ENCODE measurements at places on chromosomes 1 and 21.

GRCh38 chr21:42525029-42525581 is 11.5 kb downstream of the SLC37A1 start:
- no peak for DNase-seq

- no peak for DNase-seq
Observed at GRCh38 chr1:30697571-30698376, 25.6 kb downstream of the MATN1 start.

GRCh38 chr21:46252840-46253239 is 24.3 kb upstream of the LSS start:
- no peak for DNase-seq

GRCh38 chr1:43806183-43806582 is 98.8 kb downstream of the ST3GAL3 start:
- no peak for DNase-seq

GRCh38 chr21:26920055-26920454 is 46.8 kb downstream of the ADAMTS5 start:
- DNase-seq: no peak

- no peak for DNase-seq
Observed at GRCh38 chr1:229097356-229097755, 173.6 kb upstream of the RAB4A start.

- DNase-seq: no peak
Observed at GRCh38 chr1:50974618-50974935, 4.5 kb downstream of the CDKN2C start.

DNA sequence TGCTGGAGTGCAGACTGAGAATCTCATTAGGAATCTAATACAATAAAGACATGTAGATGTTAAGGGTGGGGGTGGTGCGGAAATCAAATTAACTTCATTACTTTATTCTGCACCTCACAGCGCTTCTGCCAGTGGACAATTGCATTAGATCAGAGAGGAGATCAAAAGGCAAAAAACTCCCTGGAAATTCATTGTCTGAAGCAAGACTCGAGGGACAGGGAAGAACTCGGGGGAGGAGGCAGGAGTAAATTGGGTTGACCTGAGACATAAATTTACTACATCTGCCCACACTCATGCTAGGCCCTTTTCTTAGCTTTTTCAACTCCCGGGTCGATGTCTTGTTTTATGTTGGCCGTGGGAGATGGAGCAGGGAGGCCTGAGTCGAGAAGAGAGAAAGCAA is 315.4 kb downstream of the SPATA17 start:
- DNase-seq: no peak

DNA sequence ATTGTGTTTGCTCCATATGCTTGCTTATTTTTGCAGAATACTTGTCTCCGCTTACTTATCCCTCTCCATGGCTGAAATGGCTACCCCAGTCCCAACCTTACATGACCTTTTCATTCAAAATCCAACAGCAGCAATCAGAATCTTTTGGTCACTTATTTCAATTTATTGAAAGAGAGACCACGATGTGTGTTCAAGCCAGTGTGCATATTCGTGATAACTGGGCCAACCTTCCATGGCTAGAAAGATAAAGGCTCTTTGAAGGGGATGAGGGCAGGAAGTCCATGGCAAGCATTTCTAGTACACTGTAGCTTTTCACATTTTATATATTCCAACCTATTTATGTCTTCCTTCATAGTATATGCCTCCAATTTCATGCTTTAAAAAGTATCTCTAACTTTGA is 23.1 kb downstream of the HSD11B1 start:
- no peak for DNase-seq

GRCh38 chr1:226743259-226743658 is 4.2 kb upstream of the ITPKB start:
- no peak for DNase-seq

GRCh38 chr1:88552226-88552625 is 131.8 kb upstream of the PKN2 start:
- DNase-seq: no peak

DNA sequence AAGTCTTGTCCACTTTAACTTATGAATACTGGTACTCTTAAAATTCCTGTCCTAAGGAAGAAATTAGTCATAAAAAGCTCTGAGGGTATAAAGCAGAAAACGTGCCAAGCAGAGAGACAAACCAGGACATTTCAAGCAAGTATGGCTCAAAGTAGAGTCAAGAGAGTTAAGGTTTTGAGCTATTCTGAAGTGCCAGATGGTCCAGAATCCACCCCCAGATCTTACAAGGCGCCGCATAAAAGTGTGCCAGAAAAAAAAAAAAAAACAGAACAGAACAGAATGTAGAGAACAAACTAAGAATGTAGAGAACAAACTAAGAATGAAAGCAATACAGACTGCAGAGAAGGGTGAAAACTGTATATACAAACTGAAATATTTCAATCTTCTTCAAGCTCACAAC is 12.5 kb downstream of the EPS15 start:
- no peak for DNase-seq

- DNase-seq: no peak
Observed at GRCh38 chr1:244657421-244657820, 4.5 kb downstream of the DESI2 start.

DNA sequence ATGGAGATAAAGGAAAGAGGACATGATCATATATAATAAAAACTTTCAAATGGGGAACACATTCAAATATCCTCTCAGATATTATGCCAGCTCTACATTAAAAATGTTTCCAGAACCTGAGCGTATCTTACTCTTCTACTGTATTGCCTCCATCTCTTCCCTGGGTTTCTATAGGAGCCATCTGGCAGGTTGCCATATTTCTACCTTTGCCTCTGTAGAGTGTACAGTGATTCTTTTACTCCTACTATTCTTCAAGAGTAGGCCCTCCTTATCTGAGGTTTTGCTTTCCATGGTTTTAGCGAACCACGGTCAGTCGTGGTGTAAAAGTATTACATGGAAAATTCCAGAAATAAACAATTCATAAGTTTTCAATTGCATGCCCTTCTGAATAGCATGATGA is 259.5 kb downstream of the GRIK1 start:
- DNase-seq: no peak

DNA sequence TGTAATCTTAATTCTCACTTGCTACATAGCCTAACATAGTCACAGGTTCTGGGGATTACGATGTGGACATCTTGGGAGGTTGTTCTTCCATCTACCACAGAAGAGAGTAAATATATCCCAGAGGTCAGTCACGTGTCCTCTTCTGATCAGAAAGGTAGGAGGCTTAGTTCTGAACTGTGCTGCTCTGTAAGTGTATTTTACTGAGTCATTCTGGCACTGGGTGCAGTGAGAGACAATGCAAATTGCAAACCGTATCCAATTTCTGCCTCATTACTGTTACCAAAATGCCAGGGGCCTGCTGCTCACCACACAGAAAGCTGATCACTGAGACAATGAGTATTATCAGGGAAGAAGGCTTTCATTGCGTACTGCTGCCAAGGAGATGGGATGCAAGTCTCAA is 104.0 kb downstream of the GABPA start:
- no peak for DNase-seq

DNA sequence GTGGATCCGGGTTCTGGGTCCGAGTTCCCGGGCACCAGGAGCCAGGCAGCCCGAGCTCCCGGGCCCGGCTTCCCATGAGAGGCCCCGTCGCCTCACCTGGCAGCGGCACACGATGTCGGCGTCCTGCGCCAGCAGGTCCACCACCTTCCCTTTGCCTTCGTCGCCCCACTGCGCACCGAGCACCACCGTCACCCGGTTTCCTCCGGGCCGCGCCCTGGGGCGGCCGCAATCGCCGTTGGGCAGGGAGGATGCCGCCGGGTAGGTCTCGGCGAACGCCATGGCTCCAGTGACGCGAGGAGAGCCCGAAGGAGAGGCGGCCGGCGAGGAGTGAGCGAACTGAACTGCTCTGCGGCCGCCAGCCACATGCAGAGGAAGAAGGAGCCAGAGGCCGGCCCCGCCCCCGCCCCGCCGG is at the start of gene ADSS2:
TSS of gene ADSS2 (minus strand) at position 371 of the 412 bp plus-strand sequence. CDS start at position 279, 92 bp downstream.
- no peak for DNase-seq

GRCh38 chr1:16072616-16073484 is 601 bp downstream of the FAM131C start:
- DNase-seq: no peak

DNA sequence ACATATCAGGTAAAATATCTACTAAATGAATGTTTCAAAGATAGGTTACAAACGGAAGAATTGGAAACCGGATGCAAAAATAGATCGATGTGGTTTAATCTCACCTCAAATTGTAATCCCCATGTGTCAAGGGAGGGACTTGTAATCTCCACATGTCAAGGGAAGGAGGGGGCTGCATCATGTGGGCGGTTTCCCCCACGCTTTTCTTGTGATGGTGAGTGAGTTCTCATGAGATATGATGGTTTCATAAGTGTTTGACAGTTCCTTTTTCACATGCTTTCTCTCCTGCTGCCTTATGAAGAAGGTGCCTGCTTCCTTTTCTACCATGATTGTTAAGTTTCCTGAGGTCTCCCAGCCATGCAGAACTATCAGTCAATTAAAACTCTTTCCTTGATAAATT is 408.7 kb upstream of the TMPRSS15 start:
- DNase-seq: no peak

DNA sequence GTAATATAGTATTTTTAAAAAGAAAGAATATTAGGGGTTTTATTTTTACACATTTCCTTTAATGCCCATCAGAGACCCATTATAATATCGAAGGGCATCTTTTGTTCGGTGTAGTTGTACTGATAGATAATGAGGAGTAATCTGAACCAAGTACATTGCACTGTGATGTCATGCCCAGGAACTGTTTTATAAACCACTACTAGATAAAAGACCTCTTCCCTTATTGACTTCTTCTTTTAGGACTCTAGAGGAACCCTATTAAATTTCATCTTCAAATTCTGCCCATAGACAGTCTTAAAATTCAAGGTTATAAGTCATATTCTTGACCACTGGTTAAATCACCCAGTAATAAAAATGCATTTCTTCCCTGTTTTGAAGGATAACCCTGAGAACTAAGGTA is 206.5 kb downstream of the NRIP1 start:
- DNase-seq: no peak

GRCh38 chr1:67760030-67760821 is 73.0 kb downstream of the GNG12 start:
- no peak for DNase-seq

DNA sequence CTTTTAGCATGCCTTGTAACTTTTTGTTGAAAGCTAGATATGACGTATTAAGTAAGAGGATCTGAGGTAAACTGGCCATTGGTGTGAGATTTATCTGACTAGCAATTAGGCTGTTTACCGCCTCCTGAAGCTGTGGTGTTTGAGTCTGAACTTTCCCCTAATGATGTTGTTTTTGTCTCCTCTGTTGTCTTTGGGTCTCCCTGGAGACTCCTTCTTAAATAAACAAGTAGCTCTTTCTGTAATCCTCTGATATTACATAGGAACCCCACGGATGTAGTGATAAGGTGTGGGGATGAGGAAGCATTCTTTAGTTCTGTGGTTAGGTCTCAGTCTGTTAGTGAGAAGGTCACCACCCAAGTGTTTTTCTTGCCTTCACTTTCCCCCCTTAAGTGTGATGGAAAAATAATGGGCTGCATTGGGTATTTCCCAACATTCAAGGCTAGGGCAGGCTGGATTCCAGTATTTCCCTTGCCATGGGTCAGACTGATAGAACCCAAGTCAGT is 33.0 kb downstream of the PRSS38 start:
- no peak for DNase-seq

GRCh38 chr21:25428537-25428936 is 178.7 kb downstream of the MRPL39 start:
- DNase-seq: no peak

- DNase-seq: no peak
Observed at GRCh38 chr1:172726740-172727139, 67.8 kb downstream of the FASLG start.

DNA sequence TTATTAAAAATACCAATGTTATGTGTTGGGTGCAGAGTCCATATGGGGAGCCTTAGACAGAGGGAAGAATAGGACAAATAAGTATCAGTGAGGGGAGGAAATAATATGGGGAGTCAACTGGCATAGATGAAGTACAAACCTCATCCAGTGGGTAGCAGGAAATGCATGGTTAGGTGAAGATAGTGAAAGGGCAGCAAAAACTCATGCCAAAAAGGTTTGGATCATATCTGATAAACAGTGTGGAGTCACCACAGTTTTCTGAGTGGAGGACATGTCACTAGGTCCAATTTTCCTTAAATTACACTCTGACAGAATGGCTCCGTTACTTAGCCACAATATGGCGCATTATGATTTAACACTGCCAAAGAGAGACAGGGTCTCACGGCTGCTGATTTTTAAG is 10.3 kb downstream of the DUSP23 start:
- DNase-seq: no peak

- DNase-seq: no peak
Observed at GRCh38 chr1:170685166-170685565, 21.2 kb downstream of the PRRX1 start.

DNA sequence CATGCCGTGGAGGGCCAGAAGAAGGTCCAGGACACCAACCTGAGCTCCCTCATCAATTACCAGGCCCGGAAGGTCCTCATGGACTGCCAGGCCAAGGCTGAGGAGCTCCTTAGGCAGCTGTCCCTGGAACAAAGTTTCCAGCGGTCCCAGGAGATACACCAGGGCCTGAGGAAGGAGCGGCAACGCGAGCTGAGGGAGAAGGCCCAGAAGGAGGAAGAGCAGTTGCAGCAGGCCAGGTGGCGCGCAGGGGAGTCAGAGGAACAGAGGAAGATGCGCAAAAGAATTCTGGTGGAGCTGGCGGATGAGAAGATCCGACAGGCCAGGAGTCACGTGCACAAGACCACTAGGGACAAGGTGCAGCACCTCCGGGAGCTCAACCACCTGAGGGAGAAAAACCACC is 1.5 kb downstream of the CCDC185 start:
- no peak for DNase-seq

GRCh38 chr1:165383067-165383466 is 26.6 kb upstream of the LMX1A start:
- DNase-seq: no peak

- DNase-seq: no peak
Observed at GRCh38 chr1:232593717-232594502, 36.0 kb downstream of the SIPA1L2 start.

DNA sequence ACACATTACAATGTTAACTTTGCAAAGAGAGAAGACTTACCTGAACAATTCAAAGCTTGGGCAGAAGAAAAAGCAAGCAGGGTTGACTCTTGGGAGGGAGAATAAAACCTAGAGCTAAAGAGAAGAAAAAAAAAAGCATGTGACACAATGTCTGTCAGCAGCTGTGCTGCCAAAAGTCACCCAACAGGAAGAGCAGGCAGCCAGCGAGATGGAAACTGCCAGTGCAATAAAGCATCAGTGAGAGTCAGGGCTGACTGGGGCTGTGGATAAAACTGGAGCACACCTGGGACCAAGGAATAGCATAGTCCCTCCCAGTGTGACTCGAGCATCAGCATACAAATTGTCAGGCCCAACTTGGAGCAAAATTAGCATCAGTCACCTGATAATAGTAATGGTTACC is 65.0 kb upstream of the SLC22A15 start:
- DNase-seq: no peak

DNA sequence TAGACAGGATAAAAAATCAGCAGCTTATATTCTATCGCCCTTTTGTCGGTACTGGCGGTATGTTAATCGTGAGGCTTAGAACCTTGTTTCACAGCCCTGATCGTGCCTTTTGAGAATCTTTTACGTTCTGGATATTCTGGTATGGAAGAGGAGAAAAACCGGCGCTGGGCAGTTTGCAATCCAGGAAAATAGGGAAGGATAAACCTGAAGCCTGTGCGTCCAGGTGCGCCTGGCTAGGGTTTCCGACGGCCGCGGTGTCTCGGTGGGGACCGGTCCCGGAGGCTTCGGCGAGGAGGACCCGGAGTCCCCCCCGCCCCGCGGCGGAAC is 258 bp upstream of the SYPL2 start:
- DNase-seq: no peak

GRCh38 chr21:18617291-18617690 is 213.7 kb upstream of the TMPRSS15 start:
- DNase-seq: no peak

GRCh38 chr21:17269760-17270159 is 243.1 kb upstream of the CXADR start:
- DNase-seq: no peak

All from stimulated activated CD4-positive, alpha-beta T cell treated with anti-CD3 and anti-CD28 coated beads, Interleukin-12 subunit alpha, Interleukin-12 subunit beta, amount 100 ng/mL, for 24 hours (primary cell).